ENCODE measurements at places on chromosomes 7 and 10.

- peak; percentile 7 for DNase-seq
Observed at GRCh38 chr10:5949009-5949759, 28.2 kb downstream of the IL15RA start.

DNA sequence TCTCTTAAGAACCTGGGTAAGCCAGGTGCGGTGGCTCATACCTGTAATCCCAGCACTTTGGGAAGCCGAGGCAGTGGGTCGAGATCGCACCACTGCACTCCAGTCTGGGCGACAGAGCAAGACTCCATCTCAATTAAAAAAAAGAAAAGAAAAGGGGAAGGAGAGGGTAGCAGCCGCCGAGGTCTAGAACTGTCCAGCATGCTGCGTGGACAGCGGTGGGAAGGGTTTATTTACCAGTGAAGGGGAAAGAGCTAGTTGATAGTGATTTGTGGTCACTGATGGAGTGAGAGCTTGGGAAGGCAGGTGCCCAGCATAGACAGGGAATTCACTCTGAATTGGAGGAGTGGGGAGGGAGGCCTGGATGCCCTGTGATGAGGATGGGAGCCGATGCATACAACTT lies 43.4 kb upstream of the DAGLB start:
- DNase-seq, result no peak

DNA sequence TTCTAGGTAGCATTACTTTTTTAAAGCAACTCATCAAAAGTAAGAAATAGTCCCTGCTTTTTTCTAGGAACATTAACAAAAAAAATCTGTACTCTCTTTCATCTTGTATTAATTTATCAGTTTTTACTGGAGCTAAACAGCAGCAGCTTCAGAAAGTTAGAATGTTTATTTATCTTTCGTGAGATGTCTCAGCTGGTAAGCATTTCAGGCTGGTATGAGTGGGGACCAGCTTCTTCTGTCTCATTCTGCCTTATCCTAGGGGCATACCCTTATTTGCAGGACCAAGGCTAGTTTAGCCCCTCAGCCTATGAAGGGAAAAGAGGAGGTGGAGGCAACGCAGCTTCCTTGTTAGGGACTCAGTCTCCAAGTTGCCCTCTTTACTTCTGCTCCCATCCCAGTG lies 35.1 kb downstream of the LANCL2 start:
- no peak for DNase-seq

- no peak for DNase-seq
Observed at GRCh38 chr7:43491984-43492383, 90.9 kb upstream of the STK17A start.

GRCh38 chr10:15658069-15658702 lies 61.5 kb downstream of the ITGA8 start:
- no peak for DNase-seq

DNA sequence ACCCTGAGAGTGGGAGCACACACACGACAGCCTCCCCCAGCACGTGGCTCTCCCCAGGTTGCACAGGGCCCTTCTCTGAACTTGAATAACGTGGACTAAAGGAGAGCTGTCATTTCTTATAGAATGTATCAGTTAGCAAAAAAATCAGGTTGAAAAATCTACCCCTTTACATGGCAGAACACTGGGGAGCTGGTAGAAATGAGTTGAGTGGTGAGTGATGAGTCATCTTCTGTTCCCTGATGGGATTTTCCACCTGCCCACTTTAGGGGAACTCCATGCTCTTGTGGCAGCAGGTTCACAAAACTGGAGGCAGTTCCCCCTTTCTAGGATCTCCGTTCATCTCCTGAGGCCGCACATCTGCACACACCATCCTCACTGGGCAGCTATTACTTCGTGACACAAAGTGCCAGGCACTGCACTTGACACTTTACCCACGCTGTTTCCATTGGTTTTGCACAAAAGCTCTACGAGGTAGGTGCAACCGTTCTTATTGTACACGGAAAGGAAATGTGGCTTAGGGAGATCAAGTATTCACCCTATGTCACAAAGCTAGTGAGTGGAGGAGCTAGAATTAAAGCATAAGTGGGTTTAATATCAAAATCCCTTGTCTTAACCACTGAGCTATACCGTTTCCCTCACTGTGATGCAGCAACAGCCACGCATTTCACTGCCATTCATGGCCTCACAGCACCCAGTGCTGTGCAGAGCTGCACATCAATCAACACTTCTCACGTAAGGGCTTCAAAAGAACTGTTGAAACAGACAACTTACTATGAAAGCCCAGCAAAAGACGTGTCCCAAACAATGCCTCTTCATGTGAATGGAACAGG lies 80.2 kb downstream of the RNF216 start:
- peak; percentile 67 for DNase-seq

DNA sequence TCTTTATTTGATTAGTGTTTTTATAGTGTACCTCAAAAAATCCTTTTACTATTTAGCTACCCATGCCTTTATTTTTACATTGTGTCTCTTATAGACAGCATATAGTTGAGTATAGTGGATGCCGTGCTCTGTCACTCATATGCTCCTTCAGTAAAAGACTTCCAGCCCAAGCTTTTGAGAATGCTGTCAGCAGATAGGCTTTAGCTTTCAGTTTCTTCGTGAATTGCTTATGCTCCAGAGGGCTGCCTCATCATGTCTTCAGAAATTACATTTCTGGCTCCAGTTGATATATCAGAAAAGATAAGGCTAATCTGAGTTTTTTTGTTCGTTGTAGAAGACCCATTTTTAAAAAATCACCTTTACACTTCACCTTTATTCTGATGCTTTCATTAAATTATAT lies 332.0 kb downstream of the NXPH1 start:
- DNase-seq, result no peak
